ENCODE measurements at places on chromosomes 11 and 22.

DNA sequence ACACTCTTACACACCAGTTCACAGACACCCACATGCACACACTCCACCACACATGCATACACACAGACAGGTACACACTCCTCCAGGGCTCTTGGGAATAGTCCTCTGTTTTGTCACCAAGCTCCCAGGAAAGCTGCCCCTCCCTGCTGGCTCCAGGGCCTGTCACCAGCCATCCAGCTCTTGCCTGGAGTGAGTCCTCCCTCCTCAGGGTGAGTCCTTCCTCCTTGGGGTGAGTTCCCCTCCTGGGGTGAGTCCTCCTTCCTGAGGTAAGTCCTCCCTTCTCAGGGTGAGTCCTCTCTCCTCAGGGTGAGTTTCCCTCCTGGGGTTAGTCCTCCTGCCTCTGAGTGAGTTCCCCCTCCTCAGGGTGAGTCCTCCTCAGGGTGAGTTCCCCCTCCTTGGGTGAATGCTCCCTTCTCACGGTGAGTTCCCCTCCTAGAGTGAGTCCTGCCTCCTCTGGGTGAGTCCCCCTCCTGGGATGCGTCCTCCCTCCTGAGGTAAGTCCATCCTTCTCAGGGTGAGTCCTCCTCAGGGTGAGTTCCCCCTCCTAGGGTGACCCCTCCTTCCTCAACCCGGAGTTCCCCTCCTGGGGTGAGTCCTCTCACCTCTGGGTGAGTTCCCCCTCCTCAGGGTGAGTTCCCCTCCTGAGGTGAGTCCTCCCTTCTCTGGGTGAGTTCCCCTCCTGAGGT lies 100.6 kb upstream of the FGF3 start:
- DNase-seq = no peak

- DNase-seq = no peak
These were observed 18.8 kb downstream of the CSNK1E start for GRCh38 chr22:38298312-38299005.

DNA sequence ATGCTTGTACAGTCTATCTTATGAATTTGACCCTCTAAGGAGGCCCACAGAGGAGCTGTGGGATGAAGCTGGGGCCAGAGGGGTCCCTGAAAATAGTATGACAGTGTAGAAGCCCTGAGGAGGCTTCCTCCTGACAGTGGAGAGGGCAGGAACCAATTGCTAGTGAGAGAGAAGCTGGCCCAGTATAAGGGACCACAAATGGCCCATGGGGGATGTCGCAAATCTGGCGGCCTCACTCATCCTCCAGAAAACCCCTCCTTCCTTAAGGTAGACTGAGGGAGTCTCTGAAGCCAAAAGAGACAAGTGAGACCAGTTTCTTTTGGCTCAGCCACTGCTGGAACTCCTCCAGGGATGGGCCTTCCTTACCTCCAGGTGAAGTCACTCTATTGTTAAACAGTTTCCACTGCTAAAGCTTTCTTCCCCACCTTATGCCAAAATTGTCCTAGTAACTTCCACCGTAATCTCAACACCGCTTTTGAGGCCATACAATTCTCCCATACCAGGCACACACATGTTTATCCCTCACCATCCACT lies 17.8 kb upstream of the CASTOR1 start:
- no peak for DNase-seq

DNA sequence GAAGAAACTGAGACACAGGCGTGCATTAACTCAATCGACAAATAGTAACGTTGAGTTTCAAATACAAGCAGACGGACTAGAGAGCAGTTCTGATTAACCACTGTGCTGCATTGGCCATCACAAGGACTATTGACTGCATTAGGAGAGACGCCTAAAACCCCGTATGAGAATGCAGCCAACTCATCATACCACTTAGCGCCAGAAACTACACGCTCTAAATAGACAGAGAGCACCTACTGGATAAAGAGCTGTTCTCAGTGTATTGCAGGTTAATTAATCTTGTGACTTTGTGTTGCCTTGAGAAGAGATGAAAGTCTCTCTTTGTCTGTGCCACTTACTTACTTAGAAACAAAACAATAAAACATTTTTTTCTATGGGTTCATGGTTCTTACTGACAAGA lies 484.0 kb downstream of the OPCML start:
- DNase-seq = no peak

- DNase-seq = no peak
These were observed 1152.4 kb downstream of the LRRC4C start for GRCh38 chr11:40306938-40307548.

GRCh38 chr22:37904572-37905533 lies 1.2 kb upstream of the MICALL1 start:
- no peak for DNase-seq

DNA sequence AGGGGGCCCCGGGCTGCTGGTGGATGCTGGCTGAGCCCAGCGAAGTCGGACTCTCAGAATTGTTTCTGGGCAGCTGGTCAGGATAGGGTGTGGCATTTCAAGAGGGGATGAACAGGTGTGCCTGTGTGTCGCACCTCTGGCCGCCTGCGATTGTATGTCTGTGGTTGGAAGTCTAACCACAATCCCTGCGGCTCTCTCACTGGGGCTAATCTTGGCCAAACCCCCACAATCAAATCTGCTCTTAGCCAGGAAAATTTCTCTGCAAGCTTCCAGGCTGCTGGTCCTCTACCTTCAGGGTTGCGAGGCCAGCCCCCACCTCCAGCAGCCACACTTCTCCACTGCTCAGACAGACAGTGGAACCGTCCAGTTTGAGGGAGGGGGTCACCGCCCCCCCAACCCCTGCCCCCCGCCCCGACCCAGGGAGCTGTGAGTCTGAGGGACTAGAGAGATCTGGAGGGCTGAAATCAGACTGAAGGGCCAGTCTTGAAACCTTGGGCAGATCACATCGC lies 953 bp downstream of the ATG16L2 start:
- DNase-seq = no peak

GRCh38 chr22:46602025-46602424 lies 18.2 kb upstream of the GRAMD4 start:
- no peak for DNase-seq

GRCh38 chr22:36884349-36885158 lies 23.7 kb downstream of the NCF4 start:
- DNase-seq = no peak

GRCh38 chr11:58647141-58647699 lies 24.8 kb downstream of the CNTF start:
- DNase-seq = no peak

DNA sequence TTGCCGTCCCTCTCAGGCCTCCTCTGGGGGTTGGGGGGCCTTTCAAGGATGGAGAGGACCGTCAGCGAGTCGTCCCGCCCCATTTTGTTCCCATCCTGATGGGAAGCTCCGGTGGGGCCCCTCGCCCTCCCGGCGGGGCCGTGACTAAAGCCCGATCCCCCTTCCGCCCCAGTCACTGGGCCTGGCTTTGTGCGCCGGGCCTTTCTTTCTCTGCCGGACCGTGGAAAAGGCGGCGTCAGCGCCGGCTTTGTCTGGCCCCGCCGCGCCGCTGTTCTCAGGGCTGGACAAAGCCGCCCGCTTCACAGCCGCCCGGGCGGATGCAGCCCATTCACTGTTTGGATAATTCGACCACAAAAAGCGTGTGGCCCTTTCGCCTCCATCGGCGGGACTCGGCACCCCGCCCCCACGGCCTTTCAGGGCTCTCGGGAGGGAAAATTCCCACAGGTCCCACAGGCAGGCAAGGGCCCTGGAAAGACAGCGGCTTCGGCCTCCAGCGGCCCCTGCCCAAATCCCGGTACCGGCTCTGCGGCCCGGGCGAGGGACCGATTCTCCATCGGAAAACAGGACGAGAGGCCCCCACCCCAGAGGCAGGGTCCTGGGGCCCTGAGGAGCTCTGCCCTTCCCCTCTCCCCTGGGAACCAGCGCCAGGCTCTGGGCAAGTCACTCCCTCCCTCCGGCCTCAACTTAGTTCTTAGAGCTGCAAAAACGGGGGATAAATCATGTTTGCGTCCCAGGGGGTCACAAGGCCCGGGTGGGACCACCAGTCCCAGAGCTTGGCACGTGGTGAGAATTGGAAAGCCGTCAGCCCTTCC lies 87.2 kb downstream of the WNT7B start:
- no peak for DNase-seq

DNA sequence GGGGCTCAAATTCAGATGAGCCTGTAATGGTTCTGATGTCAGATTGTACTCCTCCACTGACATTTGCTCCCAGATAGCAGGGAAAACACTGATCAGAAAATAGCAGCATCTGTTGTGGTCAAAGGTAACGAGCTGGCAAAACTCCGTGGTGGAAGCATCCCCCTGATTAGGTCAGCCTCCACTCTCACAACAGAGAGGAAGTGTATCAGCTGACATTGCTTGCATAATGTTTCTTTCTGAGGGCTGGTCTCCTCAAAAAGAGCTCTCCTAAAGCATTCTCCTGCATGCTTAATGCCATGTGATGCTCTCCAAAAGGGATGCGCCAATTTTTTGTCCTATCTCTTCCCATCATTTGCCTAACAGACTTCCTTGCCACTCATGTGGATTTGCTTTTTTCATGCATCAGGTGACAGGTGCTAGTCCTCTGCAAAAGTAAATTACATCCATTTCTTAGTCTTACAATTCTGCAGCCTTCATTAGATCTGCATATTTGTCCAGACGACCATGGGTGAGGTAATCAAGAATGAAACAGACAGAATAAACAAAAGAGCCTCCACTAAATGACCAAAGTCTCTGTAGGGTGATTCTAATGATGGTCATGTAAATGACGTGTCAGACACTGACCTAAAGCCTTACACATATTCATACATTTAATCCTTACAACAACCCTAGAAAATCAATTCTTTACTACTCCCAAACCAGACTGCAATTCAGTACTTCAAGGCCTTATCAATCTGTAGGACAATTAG lies 6.4 kb upstream of the TENM4 start:
- DNase-seq = no peak

- no peak for DNase-seq
These were observed 151.6 kb upstream of the BLID start for GRCh38 chr11:122267602-122268001.
